ENCODE measurements at places on chromosomes 5 and 9.

DNA sequence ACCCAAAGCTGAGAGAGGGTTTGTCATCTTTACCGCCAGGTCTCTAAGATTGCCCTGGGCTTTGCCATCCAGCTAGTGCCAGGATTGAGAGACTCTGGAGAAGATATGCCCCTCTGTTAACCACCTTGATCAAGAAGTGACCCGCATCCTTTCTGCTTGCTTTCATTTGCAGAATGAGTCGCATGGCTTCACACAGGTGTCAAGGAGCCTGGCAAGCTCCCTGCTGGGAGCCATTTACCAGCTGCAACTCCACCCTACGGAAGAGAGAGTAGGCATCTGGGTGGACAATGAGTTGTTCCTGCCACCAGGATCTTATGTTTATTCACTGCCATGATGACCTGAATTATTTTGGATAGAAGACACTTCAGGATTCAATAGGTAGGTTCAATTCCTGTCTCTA, 43.0 kb downstream of the HSD17B3 start:
- no peak for DNase-seq

DNA sequence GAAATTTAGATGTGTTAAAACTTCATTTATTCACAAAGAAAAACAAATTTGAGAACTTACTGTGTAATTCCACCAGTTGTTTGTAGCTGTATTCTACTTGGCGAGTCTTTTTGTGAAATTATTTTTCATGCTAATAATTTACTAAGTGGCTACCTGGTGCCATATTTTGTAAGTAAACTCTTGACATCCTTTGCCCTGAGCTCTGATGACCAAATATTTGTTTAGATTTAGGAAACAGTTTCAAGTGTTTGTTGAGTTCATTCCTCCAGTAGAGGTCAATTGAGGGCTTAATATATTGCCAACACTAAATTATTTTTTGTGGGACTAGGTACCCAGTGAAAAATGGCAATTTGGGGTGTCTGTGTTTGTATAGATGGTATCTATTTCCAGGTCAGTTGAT, 3.7 kb downstream of the CNTLN start:
- no peak for DNase-seq

DNA sequence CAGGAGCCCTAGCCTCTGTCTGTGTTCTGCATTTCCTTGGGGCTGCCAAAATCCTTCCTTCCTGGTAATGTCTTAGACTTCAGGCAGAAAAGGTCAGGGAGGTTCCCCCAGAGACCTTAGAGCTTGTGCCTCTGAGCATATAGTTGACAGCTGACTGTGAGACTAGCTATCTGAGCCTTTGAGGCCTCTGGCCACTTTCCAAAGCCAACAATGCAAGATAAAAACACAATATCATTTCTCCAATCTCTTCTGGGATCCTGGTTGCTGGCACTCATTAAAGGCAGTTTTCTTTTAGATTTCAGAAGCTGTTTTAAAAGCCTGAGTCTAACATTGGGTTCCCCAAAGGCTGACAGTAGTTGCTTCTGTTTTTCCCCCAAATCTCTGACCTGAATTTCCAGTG, 13.2 kb upstream of the GLRA1 start:
- no peak for DNase-seq

GRCh38 chr5:177105691-177106476, 19.2 kb downstream of the FGFR4 start:
- no peak for DNase-seq

DNA sequence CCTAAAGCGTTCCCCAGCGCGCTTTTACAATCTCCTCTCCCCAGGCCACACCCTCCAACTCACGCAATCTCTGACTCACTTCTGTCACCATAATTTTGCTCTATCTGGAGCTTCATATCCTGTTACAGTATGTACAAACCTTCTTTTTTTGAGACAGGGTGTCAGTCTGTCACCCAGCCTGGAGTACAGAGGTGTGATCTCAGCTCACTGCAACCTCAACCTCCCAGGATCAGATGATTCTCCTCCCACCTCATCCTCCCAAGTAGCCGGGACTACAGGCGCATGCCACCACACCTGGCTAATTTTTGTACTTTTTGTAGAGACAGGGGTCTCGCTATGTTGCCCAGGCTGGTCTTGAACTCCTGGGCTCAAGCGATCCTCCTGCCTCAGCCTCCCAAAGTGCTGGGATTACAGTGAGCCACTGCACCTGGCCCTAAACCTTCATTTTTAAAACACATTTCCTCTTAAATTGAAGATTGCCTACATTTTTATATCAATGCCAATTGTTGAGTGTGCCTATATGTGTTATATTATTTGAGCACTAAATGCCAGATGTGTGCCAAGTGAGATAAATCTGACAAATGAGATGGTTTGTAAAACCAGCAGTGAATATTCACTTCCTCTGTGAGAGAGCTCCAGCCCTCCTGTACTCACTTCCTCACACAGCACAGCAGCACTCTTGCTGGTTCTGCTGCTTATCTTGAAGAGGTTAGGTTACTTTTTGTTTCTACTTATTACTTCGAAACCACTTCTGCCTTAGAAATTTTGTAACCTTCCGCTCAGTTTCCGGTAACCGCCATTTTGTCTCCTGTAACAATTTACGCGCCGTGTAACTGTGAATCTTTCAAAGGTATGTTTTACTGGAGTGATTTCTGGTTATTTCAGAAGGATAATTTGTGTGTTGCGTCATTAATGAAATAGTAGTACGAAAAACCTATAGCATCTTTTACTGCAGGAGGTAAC, 57.9 kb downstream of the DOCK8 start:
- DNase-seq, result peak; percentile 97

GRCh38 chr9:96413302-96414221, 4.6 kb downstream of the ZNF367 start:
- no peak for DNase-seq

DNA sequence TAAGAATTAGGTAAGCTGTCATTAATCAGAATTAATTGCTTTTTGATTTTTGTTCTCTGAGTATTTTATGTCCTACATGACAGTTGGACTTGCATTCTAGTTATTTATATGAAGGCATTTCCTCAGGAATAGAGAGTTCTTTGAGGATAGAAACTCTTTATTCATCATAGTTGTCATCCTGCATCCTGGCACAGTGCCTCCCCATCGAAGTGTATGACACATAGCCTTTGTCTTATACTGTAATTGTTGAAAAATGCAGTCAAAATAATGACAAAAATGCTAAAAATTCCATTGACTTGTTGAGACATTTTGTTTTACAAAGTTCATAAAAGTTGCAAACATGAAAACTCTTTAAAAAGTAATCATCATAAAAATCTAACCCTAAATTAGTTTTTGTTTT, 36.5 kb downstream of the CFAP95 start:
- no peak for DNase-seq

DNA sequence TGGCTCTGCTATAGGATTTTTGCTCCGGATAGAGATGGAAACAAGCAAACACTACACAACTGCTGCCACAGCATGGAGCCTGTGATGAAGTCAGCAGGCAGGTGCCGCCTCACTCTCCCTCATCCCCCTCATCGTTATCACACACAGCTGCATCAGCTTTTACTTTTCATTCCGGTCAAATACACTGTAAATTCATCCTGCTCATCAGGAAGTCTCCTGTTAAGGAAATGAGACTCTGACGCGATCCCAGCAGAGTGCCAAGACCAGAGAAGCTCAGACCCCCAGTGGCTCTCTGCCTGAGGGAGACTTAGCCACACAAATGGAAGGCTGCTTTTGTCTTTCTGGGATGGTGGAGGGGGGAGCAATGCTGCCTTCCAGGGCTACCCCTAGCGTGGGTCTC, 270.2 kb downstream of the ELAVL2 start:
- DNase-seq, result no peak

DNA sequence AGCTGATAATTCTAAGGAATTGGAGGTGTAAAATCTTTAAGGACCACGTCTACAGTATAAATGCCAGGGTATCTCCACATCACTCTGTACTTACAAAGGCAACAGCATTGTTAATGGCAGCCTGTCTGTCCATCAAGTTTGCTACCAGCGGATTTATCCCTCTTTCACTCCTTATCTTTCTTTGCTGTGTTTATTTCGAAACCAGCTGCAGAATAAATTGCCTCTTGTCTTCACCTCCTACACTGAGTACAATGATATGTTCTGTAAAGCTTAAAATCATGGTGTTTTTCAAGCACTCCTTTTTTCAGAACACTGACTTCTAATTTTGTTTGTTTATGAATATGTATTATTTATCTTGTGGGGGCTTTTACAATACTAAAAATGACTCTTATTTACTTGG, 1088.1 kb downstream of the NR2F1-AS1 start:
- no peak for DNase-seq

DNA sequence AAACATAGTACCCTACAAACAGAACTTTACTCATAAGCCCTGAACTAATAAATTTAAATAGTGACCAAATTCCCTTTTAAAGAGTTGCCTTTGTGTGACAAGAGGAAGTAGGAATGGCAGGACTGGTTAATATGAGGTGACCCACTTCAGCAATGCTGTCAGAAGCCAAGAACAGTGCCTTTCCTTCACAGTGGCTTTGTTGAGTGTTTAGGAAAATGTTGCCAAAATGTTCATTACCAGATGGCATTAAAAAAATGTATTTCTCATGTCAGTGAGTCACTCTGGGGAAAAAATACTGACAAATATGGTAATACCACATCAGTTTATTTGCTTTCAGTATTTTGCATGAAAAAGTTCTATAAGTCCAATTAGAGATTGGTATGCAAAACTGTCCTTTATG, 103.3 kb downstream of the DIRAS2 start:
- no peak for DNase-seq
